ENCODE measurements at places on chromosomes 13 and 19. TPM values are rescaled to one million over a fixed set of nuclear protein-coding genes. Genes with fewer than 3 reads are reported as not detected.

Gene ZNF667
- total RNA-seq, result 7.6 TPM

Gene IFNL1
- total RNA-seq, result not detected

Gene KHSRP
- 146 TPM for total RNA-seq

Gene CEACAM4
- 1.0 TPM for total RNA-seq

Gene GAPDHS
- not detected for total RNA-seq

Gene GPC6
- total RNA-seq, result 3.4 TPM

Gene IZUMO2
- total RNA-seq, result not detected

Gene RFPL4A
- 0.80 TPM for total RNA-seq

Gene TMIGD2
- not detected for total RNA-seq

Gene BCL2L12
- 11.6 TPM for total RNA-seq

Gene CD37
- total RNA-seq, result 9.5 TPM

Gene ONECUT3
- not detected for total RNA-seq

Gene SCGB2B2
- 1.2 TPM for total RNA-seq

Gene DIRAS1
- total RNA-seq, result 3.8 TPM

Gene TIMM13
- total RNA-seq, result 52.3 TPM

Gene CYP4F2
- total RNA-seq, result 16.4 TPM

Gene ZNF132
- 8.1 TPM for total RNA-seq

Gene ZMYM2
- 70.7 TPM for total RNA-seq

Gene FCAR
- not detected for total RNA-seq

Gene COX6B2
- not detected for total RNA-seq

Measured in prostate gland (tissue), 2 donors.